Progenitor cell of endocrine pancreas (in vitro differentiated cells): ENCODE measurements at places on chromosomes 16 and 17.
A peak's percentile ranks its signal among the peaks of the same experiment; 100 is the strongest.

DNA sequence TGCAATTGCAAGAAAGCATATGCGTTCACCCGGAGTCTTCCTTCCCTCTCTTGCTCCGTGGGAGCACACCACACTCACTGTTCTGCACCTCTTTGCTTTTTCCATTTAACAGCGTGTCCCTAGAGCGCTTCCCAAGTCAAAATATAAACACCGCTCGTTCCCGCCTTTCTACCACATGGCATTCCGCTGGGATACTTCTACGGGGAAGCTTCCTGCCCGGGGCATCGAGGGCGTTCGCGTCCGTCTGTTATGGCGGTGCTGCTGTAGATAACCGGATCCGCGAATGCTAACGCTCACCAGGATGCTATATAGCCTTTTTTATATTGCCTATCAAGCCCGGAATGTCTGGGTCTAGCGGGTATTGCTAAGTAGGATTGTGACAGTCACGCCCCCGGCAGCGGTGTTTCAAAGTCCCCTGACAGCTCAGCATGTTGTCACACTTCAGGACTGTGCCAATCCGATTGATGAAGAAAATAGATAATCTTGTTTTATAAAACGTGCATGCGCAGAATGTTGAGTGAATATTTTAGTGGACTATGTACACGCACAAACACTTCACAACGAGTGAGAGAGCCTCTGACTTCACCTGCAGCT lies 31.0 kb downstream of the CCDC40 start:
- DNase-seq, result no peak

DNA sequence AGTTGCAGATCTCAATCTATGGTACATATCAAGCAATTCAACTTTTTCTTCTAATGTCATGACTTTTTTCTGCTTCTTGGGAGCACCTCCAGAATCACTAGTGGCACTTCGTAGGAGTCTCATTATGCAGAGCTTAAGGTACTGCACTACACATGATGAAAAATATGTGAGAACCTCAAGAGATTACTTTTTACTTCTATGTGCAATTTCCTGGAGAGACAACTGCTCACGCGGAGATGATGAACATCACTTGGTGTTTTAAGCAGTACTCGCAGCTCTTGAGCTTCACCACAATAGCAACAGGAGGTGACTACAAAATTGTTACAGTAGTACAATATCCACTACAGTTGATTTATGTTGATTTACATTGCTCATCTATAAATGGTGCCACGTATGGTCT lies 79.7 kb downstream of the MRTFB start:
- no peak for DNase-seq

DNA sequence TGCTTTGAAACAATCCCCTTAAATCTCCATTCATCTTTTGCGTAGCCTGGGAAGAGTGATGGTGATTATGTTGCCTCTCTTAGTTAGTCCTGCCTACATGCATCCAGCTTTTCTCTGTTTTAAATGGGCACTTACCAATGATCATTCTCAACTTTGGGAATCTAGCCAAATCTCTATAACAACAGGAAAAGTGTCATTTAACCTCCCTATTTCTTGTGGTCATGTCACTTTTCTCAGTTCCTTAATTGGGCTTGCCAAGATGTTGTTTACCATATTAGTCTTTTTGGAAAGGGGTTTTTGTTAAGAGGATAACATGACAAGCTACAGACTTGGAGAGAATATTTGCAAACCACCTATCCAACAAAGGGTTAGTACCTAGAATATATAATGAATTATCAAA lies 15.6 kb upstream of the CLEC10A start:
- DNase-seq, result no peak

DNA sequence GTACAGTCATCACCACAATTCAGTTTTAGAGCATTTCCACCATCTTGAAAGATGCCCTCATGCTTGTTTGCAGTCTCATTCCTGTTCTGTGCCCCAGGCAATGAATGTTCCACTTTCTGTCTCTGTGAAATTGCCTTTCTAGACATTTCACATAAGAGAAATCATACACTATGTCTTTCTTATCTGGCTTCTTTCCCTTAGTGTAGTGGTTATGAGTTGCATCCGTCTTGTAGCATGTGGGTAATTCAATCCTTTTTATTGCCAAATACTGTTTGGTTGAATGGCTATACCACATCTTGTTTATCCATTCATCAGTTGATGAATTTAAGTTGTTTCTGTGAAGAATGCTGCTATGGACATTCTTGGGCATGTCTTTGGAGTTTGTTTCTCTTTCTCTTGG lies 132.5 kb upstream of the PLCG2 start:
- no peak for DNase-seq

DNA sequence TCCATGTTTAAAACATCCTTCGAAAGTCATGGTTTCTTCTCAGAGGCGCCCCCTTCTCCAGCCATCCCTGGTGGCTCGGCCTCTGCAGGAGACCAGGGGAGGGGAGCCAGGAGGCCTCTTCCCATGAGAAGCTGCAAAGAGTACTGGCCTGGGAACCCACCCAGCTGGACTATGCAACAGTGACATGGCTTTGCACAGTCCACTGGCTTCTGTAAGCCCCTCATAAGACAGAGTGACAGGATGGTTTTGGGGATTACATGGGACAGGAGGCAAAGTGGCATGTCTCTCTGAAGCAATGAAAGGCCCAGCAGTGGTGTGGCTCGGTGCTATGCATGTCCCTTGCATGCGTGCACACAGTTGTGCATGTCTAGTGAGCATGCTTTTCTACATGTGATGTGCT lies 99.5 kb downstream of the C16orf78 start:
- DNase-seq, result no peak

GRCh38 chr16:14600164-14600563 lies 29.9 kb downstream of the PARN start:
- no peak for DNase-seq

- DNase-seq, result no peak
Measured at GRCh38 chr17:32651084-32651483, 164.3 kb downstream of the CDK5R1 start.

DNA sequence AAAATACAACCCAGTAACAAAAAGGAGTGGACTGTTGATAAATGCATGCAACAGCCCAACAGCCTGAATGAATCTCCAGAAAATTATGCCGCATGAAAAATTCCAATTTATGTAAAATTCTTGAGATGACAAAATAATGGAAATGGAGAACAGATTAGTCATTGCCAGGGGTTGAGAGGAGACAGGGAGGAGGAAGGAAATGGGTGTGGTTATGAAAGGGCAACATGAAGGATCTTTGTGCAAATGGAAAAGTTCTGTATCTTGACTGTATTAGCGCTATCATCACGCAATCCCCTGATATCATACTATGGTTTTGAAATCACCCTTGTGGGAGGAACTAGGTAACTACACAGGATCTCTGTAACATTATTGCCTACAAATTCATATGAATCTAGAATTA lies 1058.3 kb upstream of the RBFOX1 start:
- no peak for DNase-seq

- no peak for DNase-seq
Measured at GRCh38 chr17:39222151-39222550, 3.6 kb downstream of the STAC2 start.

DNA sequence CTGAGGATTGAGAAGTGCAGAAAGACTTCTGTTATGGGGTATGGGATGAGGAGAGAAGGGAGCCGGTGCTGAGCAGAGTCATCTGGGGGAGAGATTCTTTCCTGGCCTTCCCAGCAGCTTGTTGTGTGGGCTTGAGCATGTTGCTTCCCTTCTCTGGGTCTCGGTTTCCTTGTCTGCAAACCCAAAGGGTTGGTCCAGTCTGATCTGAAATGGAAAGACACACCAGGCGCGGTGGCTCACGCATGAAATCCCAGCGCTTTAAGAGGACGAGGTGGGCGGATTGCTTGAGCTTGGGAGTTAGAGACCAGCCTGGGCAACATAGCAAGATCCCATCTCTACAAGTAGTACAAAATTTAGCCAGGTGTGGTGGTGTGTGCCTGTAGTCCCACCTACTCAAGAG lies 6.0 kb downstream of the SOCS3 start:
- DNase-seq, result no peak

- no peak for DNase-seq
Measured at GRCh38 chr17:64741038-64741641, 79.0 kb upstream of the SMURF2 start.

DNA sequence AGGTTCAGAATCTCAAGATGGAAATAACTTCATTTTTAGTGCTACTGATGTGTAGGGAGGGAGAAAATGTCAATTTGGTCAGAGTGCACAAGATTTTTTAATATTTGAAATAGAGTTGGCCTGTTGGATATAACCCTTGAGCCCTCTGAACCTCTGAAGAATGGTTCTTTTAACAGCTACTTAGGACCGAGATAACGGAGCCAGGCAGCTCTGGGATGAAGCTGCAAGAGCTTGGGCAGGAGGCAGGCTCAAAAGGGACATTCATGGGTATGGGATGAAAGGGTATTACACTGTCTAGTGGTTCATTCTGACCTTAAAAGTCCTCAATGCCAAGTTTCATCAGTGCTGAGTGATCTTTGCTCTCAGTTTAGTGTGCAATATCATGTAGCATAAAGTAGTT lies 111.4 kb upstream of the CPHXL start:
- DNase-seq, result no peak

DNA sequence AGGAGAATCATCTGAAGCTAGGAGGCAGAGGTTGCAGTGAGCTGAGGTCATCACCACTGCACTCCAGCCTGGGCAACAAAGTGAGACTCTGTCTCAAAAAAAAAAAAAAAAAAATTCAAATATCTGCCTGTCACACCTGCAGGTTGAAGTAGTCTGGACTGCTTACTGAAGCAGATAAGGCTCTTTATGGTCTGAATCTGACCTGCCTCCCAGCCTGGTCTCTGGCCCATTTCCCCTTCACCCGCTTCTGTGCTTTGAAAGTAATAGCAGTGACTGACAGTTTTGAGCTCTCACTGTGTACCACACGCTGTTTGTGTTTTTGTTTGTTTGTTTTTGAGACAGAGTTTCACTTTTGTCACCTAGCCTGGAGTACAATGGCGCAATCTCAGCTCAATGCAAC lies 5.8 kb downstream of the SEZ6L2 start:
- DNase-seq, result no peak

GRCh38 chr16:11379420-11379819 lies 34.2 kb downstream of the RMI2 start:
- DNase-seq, result no peak

- peak; percentile 68 for DNase-seq
Measured at GRCh38 chr16:83701494-83701893, 106.3 kb upstream of the HSBP1 start.

DNA sequence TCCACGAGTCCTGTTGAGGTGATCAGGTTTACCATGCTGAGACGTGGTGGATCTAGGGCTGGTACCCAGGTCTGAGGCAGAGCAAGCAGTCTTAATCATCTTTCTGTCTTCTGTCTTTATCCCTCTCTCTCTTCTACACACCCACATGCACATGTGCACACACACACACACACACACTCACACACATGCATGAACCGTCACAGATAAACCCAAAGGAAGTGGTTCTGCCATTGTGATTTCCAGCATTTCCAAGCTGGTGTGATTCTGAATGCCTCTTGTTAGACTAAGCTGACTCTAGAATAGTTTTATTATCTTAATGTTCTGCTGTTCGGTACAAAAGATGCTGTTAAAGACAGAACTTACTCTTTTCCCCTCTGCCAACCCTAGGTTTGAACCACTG lies 411.8 kb upstream of the SALL1 start:
- no peak for DNase-seq

DNA sequence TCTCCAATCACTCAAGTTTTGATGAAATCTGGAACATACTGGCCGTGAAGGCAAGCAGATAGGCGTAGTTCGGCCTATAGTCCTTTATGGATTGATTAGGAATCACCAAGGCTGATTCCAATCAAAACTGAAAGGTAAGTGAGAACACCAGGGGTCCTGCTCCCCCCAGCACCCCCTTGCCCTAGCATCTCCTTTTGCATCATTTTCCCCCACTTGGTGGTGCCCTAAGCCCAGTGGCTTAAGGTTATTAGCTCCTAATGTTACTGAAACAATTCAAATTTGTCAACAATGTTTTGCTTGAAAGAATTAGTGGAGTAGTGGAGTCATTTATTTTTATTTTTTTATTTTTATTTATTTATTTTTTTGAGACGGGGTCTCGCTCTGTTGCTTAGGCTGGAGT lies 4.9 kb downstream of the SLFN14 start:
- DNase-seq, result no peak

GRCh38 chr17:20123209-20123608 lies 114.0 kb downstream of the SPECC1 start:
- DNase-seq, result no peak

DNA sequence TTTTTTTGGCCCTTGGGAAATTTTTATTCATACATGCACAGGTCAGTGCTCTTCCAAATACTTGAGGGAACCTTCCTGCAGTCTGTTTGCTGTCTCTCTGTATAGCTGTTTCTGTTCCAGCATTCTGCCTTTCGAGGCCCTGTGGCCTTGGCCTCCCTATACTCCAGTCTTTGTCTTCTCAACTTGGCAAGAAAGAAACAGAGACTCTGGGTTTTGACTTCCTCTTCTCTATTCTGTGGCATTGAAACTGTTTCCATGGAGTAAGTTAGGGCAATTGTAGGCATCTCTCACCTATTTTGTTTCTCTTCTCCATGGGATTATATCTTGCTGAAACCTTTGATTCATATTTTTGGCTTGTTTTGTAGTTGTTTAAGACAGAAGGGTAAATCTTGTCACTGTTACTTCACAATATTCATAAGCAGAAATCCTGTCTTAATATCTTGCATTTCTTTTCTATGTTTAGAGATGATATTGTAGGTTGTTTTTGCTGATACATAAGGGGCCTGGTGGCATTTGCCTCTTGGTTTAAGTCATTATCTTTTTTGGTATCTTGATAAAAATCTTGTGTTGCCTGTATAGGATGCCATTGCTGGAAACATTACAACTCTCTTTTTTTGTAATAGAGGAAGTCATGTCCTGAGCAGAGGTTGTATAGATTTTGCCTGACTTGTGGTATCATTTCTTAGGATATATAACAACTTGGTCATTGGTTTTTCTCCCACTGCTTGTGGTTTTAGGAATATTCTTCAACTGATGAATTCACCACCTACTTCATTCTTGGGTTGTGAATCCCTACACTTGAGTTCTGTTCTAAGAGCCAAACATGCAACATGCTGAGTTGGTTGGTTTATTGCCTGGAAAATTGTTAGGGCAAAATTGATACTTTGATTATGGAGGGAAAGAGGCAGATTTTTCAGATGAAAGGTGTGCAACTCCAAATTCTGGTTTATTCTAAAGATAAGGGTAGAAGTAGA lies 168.6 kb downstream of the FTO start:
- no peak for DNase-seq

- DNase-seq, result no peak
Measured at GRCh38 chr16:83955218-83956130, 2.4 kb downstream of the OSGIN1 start.
